Activated CD8-positive, alpha-beta memory T cell treated with anti-CD3 and anti-CD28 coated beads for 4 hours (primary cell): ENCODE measurements at places on chromosomes 2 and 18.

DNA sequence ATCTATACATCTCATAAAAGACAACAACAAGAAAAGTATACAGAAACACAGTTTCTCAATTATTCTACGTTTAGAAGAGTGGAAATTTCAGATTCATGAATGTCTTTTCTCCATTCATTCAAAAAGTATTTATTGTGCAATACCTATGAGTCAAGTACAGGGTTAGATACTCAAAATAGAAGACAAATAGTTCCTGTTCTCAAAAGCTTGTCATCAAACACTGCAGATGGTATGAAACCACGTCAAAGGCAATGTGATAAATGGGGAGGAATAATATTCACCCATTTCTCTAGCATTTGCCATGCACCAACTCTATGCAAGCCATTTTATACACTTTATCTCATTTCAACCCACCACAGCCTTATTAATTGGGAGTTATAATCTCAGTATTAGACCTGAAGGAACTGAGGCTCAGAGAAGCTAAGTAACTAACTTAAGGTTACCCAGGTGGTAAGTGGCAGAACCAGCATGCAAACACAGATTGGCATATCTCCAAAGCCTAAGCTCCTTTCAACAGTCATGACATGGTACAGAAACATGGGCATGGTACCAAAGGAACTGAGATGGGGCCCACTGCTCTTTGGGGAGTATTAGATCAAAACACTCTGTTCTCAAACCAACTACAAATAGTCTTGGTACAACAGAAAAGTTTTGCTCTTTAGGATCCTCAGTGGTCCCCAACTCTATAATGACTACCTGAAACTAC lies 67.2 kb upstream of the NPAS2 start:
- no peak for DNase-seq

DNA sequence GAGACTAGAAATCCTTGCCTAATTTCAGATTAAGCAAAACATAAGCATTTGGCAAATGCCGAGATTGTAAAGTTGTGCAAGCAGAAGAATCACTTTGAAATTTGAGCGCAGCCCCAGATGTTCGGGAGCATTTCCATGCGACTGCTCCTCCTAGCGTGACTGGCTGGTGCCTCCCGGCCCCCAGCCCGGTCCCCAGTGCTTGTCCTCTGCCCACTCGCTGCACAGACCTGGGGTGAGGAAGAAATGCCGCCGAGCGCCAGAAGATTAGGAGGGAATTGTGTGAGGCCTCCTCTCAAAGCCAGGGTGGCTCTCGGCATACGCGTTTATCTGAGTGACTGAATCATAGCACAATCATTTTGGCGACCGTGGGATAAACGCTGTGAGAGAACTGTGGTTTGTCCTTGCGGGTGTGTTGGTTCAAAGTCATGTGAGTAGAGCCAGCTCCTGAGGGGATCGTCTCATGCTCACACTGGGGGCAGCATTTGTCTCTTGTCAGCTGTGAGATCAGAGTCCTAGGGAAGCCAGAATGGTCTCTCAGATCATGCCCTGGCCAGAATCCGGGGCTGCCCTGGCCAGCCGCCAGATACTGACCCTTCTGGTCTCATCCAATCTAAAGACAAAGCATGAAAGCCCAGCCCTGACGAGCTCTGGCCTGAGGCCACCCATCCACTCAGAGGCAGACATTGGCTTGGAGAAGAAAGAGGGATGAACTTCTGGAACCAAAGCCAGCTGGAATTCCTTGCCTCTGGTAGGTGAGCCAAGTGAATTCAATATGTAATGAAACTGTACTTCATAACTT lies 189.3 kb downstream of the SH3RF3 start:
- DNase-seq, result no peak

DNA sequence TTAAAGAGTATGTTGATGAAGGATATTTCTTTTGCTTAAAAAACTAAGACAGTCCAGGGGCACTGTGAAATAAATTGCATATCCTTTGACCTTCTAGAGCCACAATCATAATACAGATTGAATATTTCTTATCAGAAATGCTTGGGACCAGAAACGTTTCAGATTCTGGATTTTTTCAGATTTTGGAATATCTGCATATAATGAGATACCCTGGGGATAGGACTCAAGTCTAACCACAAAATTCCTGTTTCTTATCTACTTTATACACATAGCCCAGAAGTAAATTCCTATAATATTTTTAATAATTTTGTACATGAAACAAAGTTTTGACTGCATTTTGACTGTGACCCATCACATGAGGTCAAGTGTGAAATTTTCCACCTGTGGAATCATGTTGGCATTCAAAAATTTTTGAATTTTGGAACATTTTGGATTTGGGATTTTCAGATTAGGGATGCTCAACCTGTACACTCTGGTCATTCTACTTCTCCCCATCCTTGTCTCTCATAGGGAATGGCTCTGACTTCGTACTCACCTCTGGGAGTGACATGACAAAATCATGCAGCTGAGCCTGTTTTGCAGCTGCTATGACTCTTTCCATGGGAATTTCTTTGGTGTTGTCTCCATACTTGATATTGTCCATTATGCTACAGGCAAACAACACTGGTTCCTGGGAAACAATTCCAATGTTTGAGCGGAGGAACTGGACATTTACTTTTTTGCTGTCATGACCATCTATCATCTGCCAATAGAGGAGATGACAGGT lies 25.7 kb downstream of the G6PC2 start:
- no peak for DNase-seq

DNA sequence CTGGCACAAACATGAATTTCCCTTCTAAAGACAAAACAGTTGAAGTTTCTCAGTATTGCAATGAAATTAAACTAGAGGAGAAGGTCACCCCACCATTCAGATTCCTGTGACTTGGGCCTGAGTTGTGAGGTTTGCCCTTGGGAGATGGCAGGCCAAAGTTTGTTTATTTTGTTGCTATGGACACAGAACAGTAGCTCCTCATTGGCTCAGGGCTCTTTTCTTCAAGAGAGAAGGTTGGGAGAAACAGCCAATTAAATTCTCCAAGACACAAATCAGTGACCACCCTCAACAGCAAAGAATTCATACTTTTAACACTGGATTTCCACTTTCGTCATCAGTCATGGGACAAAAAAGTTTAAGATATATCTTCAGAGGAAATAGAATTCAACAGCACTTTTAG lies at the start of gene FLACC1:
TSS of gene FLACC1 (minus strand) at position 125 of the 400 bp plus-strand sequence. CDS start 5,941 bp downstream, outside the sequence.
- DNase-seq, result no peak

DNA sequence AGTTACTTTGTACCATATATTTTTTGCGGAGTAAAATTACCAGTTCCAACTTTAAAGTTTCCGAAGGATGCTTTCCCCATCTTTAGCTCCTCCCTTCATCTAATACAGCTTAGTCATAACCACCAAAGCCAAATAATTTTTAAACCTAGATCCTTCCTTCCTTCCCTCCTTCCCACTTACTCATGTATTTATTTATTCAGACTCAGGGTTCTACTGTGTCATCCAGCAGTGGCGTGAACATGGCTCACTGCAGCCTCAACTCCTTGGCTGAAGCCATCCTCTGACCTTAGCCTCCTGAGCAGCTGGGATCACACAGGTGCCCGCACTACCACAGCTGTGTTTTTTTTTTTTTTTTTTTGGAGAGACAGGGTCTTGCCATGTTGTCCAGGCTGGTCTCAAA lies 4.4 kb downstream of the LPIN2 start:
- no peak for DNase-seq

GRCh38 chr2:46315103-46315890 lies 18.1 kb downstream of the EPAS1 start:
- no peak for DNase-seq
